ENCODE measurements at places on chromosomes 11 and 22. TPM values are rescaled to one million over a fixed set of nuclear protein-coding genes. Genes with fewer than 3 reads are reported as not detected.
A peak's percentile ranks its signal among the peaks of the same experiment; 100 is the strongest.

Gene CCDC73
- not detected for total RNA-seq

Gene RNASEH2C
- 155 TPM for total RNA-seq

GRCh38 chr11:116931206-116931953 lies 94.0 kb upstream of the APOA1 start:
- H3K4me3 ChIP-seq: no peak overlapping the region
- DNase-seq: no peak
- H3K36me3 ChIP-seq: no peaks in the 10 kb centered on the region
- no peak overlapping the region for H3K27ac ChIP-seq

Gene ZNF215
- total RNA-seq: not detected

Gene ZNF214
- total RNA-seq: not detected

Gene GSTP1
- total RNA-seq: 1,335 TPM

Gene GLB1L2
- total RNA-seq: 1.7 TPM

Gene GRAMD4
- total RNA-seq: 20.2 TPM

Gene C22orf15
- total RNA-seq: not detected

GRCh38 chr11:60743058-60743457 lies 13.6 kb upstream of the MS4A15 start:
- H3K36me3 ChIP-seq: no peaks in the 10 kb centered on the region
- H3K4me1 ChIP-seq: no peaks in the 10 kb centered on the region
- H3K27me3 ChIP-seq: no peaks in the 10 kb centered on the region

Gene CD44
- 188 TPM for total RNA-seq

Gene COMT
- 150 TPM for total RNA-seq

GRCh38 chr22:50399751-50400331 lies 56.7 kb downstream of the PPP6R2 start:
- H3K4me3 ChIP-seq: no peak overlapping the region
- no peak for DNase-seq
- peak overlapping the region; percentile 42 for H3K27ac ChIP-seq
- no peaks in the 10 kb centered on the region for H3K27me3 ChIP-seq

GRCh38 chr22:26435327-26436093 lies 6.5 kb downstream of the ASPHD2 start:
- H3K4me1 ChIP-seq: no peaks in the 10 kb centered on the region
- H3K27me3 ChIP-seq: no peaks in the 10 kb centered on the region
- H3K36me3 ChIP-seq: no peaks in the 10 kb centered on the region
- H3K27ac ChIP-seq: no peak overlapping the region
- no peak overlapping the region for H3K4me3 ChIP-seq

Gene APOBEC3F
- 0.11 TPM for total RNA-seq

DNA sequence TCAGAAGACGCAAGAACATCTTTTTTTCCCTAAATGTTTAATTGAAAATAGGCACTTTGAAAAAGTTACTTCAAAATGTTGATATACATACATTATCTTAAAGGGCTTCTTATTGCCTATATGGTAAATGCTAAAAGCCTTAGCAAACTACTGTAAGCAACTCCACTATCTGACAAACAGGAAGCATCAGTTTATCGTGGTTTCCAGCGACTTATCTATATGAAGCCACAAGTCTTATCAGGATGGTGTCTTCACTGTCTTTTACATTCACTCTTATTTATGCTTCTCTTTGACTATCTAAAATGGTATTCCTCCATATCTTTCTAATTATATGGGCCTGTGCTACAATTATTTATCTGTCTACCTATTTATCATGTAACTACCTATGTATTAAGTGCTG lies 2091.9 kb downstream of the LRRC4C start:
- no peaks in the 10 kb centered on the region for H3K4me1 ChIP-seq
- no peak overlapping the region for H3K27ac ChIP-seq
- DNase-seq: no peak
- no peaks in the 10 kb centered on the region for H3K36me3 ChIP-seq
- no peak overlapping the region for H3K4me3 ChIP-seq
- no peaks in the 10 kb centered on the region for H3K27me3 ChIP-seq

GRCh38 chr11:8206251-8207079 lies 37.6 kb upstream of the RIC3 start:
- H3K36me3 ChIP-seq: no peaks in the 10 kb centered on the region
- DNase-seq: no peak
- H3K27ac ChIP-seq: peak overlapping the region; percentile 37
- H3K4me3 ChIP-seq: no peak overlapping the region
- H3K27me3 ChIP-seq: no peaks in the 10 kb centered on the region
- H3K4me1 ChIP-seq: no peaks in the 10 kb centered on the region

- no peaks in the 10 kb centered on the region for H3K27me3 ChIP-seq
- no peak for DNase-seq
- H3K27ac ChIP-seq: no peak overlapping the region
- H3K36me3 ChIP-seq: no peaks in the 10 kb centered on the region
- H3K4me1 ChIP-seq: peaks cover 8% of the 10 kb centered on the region
Observed at GRCh38 chr22:43127166-43127908, 15.9 kb downstream of the MCAT start.

DNA sequence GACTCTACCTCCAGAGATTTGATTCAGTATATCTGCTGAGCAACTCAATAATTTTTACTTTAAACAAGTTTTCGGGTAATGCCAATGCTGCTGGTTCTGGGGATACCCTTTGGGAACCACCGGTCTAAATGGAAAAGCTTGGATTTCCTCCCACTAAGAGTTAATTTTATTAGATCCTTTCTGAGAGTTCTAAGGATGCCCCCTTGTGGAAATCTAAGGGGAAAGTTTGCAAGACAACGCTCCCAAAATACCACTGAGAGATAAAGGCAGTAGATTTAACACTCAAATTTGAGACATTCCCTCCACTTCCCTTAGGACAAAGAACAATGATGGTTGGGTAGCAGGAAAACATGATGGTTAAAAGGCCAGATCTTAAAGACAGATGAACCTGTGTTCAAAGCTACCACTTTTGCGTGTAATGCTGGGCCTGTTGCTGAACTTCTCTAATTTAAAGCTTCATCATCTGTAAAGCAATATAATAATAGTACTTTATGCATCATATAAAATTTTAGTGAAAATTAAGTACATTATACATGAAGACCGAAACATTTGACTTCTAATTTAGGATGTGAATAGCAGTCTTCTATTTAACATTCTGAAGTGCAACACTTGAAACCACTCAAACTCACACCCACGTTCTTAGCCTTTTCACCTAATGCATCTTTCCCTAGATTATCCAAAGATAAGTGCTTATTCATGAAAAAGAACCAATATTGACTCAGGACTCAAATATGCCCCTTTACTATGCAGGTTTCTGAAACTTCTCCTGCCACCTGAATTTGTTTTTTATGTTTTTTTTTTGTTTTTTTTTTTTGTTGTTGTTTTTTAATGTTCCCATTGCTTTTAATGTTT lies 110.1 kb upstream of the LUZP2 start:
- H3K27ac ChIP-seq: no peak overlapping the region
- H3K27me3 ChIP-seq: no peaks in the 10 kb centered on the region
- no peak overlapping the region for H3K4me3 ChIP-seq
- H3K4me1 ChIP-seq: no peaks in the 10 kb centered on the region
- H3K36me3 ChIP-seq: no peaks in the 10 kb centered on the region

Gene PTPRCAP
- total RNA-seq: 26.6 TPM

- no peak overlapping the region for H3K4me3 ChIP-seq
- no peaks in the 10 kb centered on the region for H3K4me1 ChIP-seq
- H3K27me3 ChIP-seq: no peaks in the 10 kb centered on the region
- DNase-seq: no peak
Observed at GRCh38 chr11:126280595-126280994, 2.3 kb upstream of the TIRAP start.

Gene TRIM22
- 32.5 TPM for total RNA-seq

DNA sequence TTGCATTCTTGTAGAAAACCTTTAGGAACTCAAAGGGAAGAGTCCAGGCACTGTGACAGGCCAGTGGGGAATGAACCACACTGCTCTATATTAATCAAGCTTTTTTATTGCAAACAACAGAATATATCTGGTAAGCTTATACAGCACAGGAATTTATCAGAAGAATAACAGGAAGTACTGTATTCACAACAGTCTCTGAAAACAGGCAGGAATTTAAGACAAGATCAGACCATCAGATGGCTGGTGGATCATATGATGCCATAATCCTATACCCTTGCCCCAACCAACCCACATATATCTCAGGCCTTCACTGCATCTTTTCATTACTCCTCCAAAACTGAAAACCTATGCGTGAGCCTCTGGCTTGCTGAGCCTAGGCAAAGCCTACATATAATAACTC lies 1.0 kb upstream of the HTATIP2 start:
- no peak for DNase-seq
- H3K4me3 ChIP-seq: no peak overlapping the region
- peaks cover 4% of the 10 kb centered on the region for H3K4me1 ChIP-seq
- no peaks in the 10 kb centered on the region for H3K27me3 ChIP-seq

GRCh38 chr22:50481440-50482106 lies at the start of gene ADM2:
ADM2 (plus strand) TSS chr22:50481543; CDS start chr22:50481848, 305 bp downstream.
- peaks cover 20% of the 10 kb centered on the region for H3K27me3 ChIP-seq
- peak within 1 kb of the TSS; percentile 54 for H3K4me3 ChIP-seq
- H3K36me3 ChIP-seq: no peaks in the 10 kb centered on the region
- H3K4me1 ChIP-seq: no peaks in the 10 kb centered on the region
- DNase-seq: no peak

Gene OR51B2
- not detected for total RNA-seq

- no peak overlapping the region for H3K27ac ChIP-seq
- H3K36me3 ChIP-seq: no peaks in the 10 kb centered on the region
- H3K4me3 ChIP-seq: no peak overlapping the region
- no peaks in the 10 kb centered on the region for H3K4me1 ChIP-seq
- no peaks in the 10 kb centered on the region for H3K27me3 ChIP-seq
- no peak for DNase-seq
Observed at GRCh38 chr11:46253258-46254132, 24.0 kb upstream of the CREB3L1 start.

Gene POGLUT3
- 27.1 TPM for total RNA-seq

DNA sequence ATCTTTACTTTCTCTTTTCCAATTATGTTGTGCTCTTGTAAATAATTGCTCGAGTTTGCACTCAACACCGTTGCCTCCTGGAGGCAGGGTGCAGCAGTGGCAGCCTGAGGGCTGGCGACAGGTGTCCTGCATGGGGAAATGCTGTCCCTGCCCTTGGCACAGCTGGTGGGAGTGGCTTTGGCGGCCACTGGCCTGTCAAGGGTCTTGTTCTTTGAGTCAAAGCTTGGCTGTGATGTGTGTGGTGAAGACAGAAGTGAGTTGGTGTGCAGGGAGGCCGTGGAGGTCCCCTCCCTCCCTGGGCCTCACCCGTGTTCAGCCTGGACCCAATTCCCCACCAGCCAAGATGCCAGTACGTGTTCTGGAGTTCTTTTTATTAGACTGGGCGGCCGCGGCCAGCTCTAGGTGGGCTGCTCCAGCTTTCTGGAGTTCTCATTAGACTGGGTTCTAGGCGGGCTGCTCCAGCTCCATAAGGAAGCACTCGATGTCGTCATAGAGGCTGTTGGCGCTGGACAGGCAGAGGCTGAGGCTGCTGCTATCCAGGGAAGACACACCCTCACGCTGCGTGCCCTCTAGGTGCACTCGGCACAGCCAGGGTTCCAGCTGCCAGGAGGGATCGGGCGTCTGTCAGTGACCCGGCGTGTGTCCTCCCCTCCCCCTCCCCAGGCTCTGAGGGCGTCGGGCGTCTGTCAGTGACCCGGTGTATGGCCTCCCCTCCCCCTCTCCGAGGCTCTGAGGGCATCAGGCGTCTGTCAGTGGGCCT lies 3.4 kb downstream of the IRF7 start:
- no peaks in the 10 kb centered on the region for H3K27me3 ChIP-seq
- DNase-seq: no peak
- peak overlapping the region; percentile 62 for H3K27ac ChIP-seq
- H3K36me3 ChIP-seq: peaks cover 59% of the 10 kb centered on the region
- no peak overlapping the region for H3K4me3 ChIP-seq
- peaks cover 11% of the 10 kb centered on the region for H3K4me1 ChIP-seq

DNA sequence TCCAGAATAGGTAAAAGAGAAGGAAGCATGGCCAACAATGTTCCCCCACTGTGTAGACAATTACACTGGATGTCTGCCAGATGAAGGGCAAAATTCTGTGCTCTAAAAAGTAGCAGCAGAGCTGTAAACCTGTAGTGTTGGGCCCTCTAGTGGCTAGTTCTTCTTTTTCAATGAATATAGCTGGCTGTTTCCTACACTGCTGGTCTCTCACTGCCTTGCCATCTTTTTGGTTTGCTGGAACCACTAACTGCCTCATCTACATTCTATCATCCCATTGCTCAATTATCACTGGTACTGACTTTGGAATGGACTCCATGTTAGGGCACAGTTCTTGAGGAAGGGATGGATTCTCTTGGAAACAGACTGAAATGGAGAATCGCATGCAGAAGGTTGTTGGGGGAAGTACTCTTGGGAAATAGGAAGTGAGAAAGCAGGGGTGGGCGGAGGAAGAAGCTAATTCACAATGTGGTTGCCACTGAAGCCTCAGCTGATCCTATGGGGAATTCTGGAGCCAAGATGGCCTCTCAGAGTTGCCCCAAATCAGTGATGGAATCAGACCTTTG lies 17.9 kb downstream of the KCNE3 start:
- no peak overlapping the region for H3K4me3 ChIP-seq
- H3K27me3 ChIP-seq: no peaks in the 10 kb centered on the region
- no peak overlapping the region for H3K27ac ChIP-seq
- H3K36me3 ChIP-seq: no peaks in the 10 kb centered on the region
- no peaks in the 10 kb centered on the region for H3K4me1 ChIP-seq
- no peak for DNase-seq

Gene NPAS4
- 5.0 TPM for total RNA-seq

DNA sequence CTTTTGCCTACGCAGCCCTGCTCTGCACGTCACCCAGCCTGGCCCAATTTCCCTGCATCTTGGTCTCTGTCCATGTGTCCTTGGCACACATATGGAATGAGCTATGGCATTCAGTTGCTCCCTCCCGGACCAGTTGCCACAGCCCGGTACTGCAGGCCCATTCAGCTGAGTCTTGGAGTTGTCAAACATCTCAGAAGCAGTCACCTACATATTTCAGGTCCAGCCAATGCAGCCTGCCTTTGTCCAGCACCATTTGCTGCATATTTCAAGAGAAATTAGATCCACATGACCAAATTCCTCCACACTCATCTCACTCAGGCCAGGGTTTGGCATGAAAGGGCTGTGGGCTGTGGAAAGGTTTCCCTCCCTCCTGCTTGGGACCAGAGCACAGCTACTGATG lies 76.8 kb downstream of the MN1 start:
- no peaks in the 10 kb centered on the region for H3K36me3 ChIP-seq
- no peak overlapping the region for H3K4me3 ChIP-seq

DNA sequence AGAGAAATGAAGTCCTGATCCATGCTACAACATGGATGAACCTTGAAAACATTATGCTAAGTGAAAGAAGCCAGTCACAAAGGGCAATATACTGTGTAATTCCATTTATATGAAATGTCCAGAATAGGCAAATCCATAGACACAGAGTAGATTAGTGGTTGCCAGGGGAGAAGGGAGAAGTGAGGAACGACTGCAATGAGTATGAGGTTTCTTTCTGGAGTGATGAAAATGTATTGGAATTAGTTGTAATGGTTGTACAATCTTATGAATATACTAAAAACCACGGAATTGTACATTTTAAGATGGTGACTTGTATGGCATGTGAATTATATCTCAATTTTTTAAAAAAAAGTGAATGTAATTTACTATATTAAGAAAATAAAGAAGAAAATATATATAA lies 83.1 kb upstream of the GDPD4 start:
- no peak for DNase-seq
- H3K36me3 ChIP-seq: peaks cover 3% of the 10 kb centered on the region
- no peak overlapping the region for H3K4me3 ChIP-seq
- H3K4me1 ChIP-seq: no peaks in the 10 kb centered on the region
- H3K27ac ChIP-seq: no peak overlapping the region

Gene MS4A15
- total RNA-seq: not detected

GRCh38 chr22:31637447-31637890 lies 24.5 kb downstream of the PISD start:
- no peaks in the 10 kb centered on the region for H3K27me3 ChIP-seq
- H3K4me3 ChIP-seq: peak overlapping the region; percentile 4
- H3K36me3 ChIP-seq: no peaks in the 10 kb centered on the region
- DNase-seq: no peak
- peaks cover 3% of the 10 kb centered on the region for H3K4me1 ChIP-seq
